ENCODE measurements at places on chromosomes 13 and 19. TPM values are rescaled to one million over a fixed set of nuclear protein-coding genes. Genes with fewer than 3 reads are reported as not detected.

LRRC4B gene
- total RNA-seq = 38.0 TPM

ZNF865 gene
- 24.2 TPM for total RNA-seq

RNF17 gene
- not detected for total RNA-seq

CC2D1A gene
- 44.4 TPM for total RNA-seq

TEX101 gene
- not detected for total RNA-seq

DAND5 gene
- total RNA-seq = not detected

TEX29 gene
- total RNA-seq = not detected

PLIN5 gene
- total RNA-seq = 11.1 TPM

BRME1 gene
- not detected for total RNA-seq

PINLYP gene
- 4.6 TPM for total RNA-seq

CNFN gene
- total RNA-seq = not detected

S1PR2 gene
- 16.8 TPM for total RNA-seq

ZNF566 gene
- total RNA-seq = 42.4 TPM

IGFL2 gene
- total RNA-seq = not detected

SIGLEC8 gene
- 0.21 TPM for total RNA-seq

TNFSF13B gene
- total RNA-seq = 0.29 TPM
